ENCODE measurements at places on chromosomes 6 and 20.
A peak's percentile ranks its signal among the peaks of the same experiment; 100 is the strongest.

GRCh38 chr6:25017932-25018567, 82.3 kb upstream of the RIPOR2 start:
- no peak for DNase-seq

DNA sequence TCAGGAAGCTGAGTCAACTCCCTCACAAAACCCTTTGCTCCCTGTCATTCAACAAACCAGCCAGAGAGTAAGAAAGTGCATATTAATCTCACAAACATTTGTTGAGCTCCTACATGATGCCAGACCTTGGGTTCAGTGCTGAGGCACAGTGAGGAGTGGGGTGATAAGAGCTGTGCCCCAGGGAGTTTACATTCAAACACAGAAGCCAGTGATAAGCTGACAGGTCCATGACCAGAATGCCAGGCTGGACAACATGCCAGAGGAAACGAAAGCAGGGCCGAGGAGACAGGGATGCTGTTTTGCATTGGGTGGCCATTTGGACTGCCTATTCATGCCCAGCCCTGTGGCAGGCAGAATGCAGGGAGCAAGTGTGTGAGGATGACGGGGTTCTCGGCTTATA, 76.7 kb downstream of the LRFN2 start:
- no peak for DNase-seq

GRCh38 chr6:160116411-160116810, 5.2 kb upstream of the SLC22A1 start:
- DNase-seq = no peak

- no peak for DNase-seq
Measured at GRCh38 chr20:54772893-54773642, 297.7 kb downstream of the DOK5 start.

DNA sequence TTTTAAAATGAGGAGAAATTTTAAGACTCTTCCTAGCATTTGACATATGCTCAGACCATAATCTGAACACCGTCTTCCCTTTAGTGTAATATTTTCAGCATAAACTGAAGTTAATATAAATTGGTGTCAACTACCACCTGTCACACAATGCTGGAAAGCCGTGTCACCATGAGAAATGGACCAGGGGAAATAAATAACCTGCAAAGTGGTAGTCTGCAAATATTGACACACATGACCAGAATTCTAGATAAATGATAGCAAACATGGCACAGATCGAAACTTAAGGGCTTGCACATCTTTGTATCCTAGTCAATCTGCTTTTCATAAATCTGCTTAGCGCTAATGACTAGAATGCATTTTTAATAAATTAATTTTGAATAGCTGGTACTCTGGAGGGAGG, 191.9 kb downstream of the CD83 start:
- DNase-seq = no peak

GRCh38 chr20:31719644-31720485, 2.8 kb downstream of the BCL2L1 start:
- no peak for DNase-seq

DNA sequence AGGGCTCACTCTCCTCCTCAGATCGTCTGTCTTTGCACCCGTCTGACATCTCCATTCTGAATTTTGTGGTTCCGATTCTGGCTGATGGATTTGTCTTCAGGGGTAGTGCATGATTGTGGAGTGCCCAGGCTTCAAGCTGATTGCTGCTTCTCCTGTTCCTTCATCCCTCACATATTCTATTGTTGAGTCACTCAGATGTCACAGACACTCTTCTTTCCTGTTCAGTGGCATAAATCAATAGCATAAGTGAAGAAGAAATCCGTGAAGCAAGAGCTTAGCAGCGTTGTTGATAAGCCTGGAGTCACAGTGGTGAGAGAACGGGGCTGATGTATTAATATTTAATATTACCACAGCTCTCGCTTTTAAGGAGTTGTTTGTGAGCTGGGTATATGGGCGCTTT, 152.5 kb downstream of the MTHFD1L start:
- no peak for DNase-seq

GRCh38 chr20:25865715-25866656, 169.3 kb upstream of the ZNF337 start:
- no peak for DNase-seq

DNA sequence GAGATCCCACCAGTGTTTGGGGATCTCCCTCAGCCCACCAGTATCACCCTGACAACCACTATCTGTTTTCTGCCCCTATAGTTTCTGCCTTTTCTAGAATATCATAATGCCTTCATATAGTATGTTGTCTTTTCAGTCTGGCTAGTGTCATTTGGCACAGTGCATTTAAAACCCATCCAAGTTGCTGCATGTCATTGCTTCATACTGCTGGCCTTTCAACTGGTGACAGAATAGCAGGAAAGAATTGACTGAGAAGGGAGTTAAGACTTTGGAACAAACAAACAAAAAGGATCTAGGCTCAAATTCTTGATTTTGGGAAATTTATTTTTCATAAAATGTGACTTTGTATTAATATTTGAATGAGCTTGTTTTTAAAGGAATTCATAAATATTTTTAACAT, 4.5 kb downstream of the LMBRD1 start:
- DNase-seq = no peak

GRCh38 chr20:21048841-21049273, 57.3 kb downstream of the LINC00237 start:
- no peak for DNase-seq

- DNase-seq = peak; percentile 38
Measured at GRCh38 chr6:109075934-109076333, 18.7 kb downstream of the SESN1 start.

DNA sequence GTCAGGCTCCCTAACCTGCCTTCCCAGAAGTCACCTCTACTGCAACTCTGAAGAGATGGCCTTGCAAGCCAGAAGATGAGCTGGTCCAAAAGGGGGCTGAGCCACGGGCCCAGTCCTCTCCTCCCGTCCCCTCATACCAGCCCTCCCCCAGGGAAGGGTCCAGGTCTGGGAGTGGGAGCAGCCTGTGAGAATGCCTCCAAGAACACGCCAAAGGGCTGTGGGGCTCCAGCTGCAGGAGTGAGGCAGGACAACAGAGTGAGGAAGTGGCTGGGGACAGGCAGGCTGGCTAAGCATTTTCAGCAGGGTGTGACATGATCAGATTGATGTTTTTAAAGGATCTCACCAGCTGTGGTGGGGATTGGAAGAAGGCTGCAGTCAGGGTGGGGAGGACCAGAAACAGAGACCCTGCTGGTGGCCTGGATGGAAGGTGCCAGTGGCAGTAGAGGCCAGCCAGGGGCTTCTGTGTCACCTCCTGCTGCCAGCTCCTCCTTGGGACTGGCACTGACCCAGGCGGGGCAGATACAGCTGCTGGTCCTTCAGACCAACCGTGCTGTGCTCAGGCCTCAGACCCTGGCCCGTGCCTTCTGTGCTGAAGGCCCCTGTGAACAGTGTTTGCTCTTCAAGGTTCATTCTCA, 257.6 kb downstream of the NRN1 start:
- DNase-seq = no peak

DNA sequence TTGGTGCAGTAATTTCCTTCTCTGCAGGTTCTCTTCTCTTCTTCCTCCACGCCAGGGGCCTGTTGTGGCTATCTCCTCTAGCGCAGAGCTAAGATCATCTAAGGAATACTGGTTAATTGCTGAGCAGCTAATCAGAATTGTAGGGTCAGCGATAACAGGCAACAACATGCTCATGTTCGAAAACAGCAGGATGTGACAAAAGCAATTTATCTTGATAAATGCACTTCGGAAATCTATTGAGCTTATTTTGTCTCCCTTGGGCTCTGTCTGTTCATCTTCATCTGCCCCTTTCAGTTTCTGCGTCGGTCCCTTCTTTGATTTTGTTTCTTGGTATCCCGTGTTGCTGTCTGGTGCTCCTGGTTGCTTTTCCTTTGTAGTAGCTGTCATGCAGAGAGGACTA, 67.3 kb upstream of the MAP3K7 start:
- no peak for DNase-seq

GRCh38 chr20:2293486-2293885, 2.3 kb upstream of the TGM3 start:
- DNase-seq = no peak

DNA sequence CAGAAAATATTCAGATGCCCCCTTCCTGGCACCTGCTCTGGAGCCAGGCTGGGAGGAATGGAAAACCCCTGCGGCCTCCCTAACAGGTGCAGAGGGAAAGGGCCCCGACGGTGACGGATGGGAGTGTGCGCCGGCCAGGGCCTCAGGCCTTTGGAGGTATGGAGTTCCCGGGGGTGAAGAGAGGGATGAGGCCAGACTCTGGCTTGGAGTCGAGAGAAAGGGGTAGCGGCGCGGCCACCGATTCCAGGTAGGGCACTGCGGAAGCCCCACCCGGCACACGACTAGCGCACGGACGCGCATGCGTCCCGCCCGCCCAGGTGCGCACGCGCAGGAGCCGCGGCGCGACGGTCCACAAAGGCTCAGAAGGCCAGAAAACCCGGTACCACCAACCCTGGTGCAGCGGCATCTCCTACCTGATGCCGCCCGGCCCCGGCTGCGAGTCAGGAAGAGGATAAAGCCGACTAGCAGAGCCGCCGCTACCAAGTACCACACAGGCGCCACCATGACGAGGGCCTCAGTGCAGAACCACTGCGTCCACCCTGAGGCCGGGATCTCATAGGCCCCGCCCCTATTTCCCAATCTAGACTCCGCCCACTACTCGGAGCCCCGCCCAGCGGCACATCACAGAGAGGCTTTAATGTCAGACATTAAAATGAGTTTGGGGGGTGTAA, at the start of gene DDRGK1:
TSS of gene DDRGK1 (minus strand) at position 559 of the 671 bp plus-strand sequence. CDS start at position 504, 55 bp downstream.
- DNase-seq = peak; percentile 32
